ENCODE measurements at places on chromosomes 6 and 20. TPM values are rescaled to one million over a fixed set of nuclear protein-coding genes. Genes with fewer than 3 reads are reported as not detected.

- DNase-seq = no peak
These were observed 10.1 kb downstream of the PIM1 start for GRCh38 chr6:37180075-37180474.

KAT14 gene
- total RNA-seq = 13.6 TPM

- no peak for DNase-seq
These were observed 56.5 kb downstream of the DLL1 start for GRCh38 chr6:170234419-170234818.

- DNase-seq = no peak
These were observed 15.4 kb downstream of the FOXC1 start for GRCh38 chr6:1624851-1625781.

PRPH2 gene
- not detected for total RNA-seq

GRCh38 chr20:38725148-38725901 lies 1.0 kb downstream of the SLC32A1 start:
- no peak for DNase-seq

DNA sequence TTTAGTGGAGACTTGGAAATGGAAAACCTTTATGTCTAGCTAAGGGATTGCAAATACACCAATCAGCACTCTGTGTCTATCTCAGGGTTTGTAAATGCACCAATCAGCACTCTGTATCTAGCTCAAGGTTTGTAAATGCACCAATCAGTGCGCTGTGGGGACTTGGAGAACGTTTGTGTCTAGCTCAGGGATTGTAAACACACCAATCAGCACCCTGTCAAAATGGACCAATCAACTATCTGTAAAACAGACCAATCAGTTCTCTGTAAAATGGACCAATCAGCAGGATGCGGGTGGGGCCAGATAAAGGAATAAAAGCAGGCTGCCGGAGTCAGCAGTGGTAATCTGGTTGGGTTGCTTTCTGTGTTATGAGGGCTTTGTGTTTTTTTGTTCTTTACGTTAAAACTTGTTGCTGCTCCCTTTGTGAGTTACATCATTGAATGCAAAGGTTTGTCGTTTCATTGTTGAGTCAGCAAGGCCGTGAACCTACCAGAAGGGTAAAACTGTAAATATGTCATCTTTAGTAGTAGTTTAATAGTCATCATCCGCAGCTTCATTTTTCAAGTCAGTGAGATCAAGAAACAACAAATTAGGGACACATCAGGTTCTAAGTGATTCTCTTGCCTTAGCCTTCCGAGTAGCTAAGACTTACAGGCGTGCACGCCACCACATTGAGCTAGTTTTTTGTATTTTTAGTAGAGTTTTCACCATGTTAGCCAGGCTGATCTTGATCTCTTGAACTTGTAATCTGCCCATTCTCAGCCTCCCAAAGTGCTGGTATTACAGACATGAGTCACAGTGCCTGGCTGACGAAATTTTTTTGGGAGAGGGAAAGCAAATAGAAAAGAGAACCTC lies 22.7 kb upstream of the NUP153 start:
- no peak for DNase-seq

RNF217 gene
- not detected for total RNA-seq

OLIG3 gene
- total RNA-seq = 0.94 TPM

PET117 gene
- total RNA-seq = 11.4 TPM

GRCh38 chr6:137731960-137732616 lies 135.0 kb upstream of the TNFAIP3 start:
- no peak for DNase-seq

OPRL1 gene
- 0.99 TPM for total RNA-seq

ACTL10 gene
- 3.9 TPM for total RNA-seq

DNA sequence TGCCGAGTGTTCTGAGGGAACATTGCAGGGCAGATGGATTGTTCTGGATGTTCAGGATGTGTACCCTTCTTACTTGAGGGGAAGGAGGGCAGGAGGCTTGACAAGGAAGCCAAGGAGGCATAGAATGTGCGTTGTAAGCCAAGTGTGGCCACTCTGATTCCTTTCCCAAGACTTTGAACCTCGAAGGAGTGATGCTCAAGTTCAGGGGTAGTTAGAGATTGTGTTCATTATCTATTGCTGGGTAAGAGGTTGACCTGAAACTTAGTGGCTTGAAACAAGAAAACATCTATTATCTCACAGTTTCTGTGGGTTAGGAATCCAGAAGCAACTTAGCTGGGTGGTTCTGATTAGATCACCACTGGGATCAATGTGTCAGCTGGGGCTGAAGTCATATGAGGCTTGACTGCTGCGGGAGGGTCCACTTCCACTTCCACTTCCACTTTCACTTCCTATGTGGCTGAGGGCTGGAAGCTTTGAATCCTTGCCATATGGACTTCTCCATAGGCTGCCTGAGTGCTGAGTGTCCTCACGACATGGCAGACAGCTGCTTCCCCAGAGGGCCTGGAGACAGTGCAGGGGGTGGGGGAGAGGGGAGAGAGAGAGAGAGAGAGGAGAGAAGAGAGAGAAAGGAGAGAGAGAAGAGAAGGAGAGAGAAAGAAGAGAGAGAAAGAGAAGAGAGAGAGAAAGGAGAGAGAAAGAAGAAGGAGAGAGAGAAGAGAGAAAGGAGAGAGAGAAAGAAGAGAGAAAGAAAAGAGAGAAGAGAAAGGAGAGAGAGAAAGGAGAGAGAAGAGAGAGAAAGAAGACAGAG lies 6.9 kb upstream of the CD40 start:
- DNase-seq = no peak

DNA sequence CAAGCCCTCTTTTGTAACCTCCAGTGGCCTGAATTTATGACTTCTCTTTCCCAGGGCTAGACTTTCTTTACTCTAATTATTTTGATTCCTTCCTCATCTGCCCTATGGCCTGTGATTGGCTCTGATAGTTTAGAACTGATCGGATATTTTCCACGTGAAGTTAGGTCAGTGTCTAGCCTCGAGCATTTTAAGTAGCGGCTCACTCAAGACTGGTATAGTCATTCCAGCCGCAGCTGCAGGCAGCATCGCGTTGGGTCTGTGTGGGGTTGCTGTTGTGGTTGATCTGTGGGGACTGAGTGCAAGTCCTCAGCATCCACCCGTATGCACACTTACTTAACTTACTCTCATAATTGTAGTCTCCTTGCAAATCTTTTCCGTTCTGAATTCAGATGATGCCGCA lies 105.7 kb downstream of the SMOC2 start:
- no peak for DNase-seq

DNA sequence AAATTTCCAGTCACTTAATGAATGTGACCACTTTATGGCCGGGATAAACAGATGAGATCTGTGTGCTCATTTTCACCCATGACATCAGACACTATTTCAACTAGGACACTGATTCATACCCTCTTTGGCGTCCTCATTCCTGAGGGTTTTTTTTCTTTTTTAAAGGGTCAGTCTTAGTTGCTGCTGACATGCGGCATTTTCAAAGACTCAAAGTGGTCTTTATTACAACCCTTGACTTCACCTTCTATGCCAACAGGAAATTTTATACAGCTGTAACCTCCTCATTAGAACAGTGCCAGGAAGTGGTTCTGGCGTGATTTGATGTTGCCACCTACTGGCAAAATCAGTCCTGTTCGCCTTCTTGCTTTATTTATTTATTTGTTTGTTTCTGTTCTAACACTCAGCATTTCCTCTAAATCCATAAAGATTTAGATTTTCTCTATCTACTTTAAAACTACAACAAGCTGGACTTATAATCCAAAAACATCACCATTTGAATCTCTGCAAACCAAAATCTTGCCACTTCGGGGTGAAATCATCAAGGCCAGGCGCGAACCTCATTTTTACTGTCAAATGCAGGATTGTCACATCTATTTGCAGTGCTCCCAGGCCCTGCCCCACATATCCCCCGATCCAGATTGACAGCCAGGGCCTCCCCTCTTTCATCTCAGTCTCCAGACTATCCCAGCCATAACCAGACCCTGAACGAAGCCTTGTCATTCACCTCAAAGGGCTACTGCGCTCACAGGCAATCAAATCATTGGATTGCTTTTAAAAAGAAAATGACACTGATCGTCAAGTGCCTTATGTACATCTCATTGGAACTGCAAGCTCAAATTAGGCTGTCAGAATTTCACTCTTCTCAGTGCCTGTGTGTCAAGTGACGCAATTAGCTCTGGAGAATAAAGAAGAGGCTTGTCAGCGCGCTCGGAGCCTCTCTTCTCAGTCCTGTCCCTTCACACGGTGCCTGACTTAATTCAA lies 77.5 kb downstream of the C6orf118 start:
- DNase-seq = no peak

HLA-C gene
- 1,097 TPM for total RNA-seq

DNA sequence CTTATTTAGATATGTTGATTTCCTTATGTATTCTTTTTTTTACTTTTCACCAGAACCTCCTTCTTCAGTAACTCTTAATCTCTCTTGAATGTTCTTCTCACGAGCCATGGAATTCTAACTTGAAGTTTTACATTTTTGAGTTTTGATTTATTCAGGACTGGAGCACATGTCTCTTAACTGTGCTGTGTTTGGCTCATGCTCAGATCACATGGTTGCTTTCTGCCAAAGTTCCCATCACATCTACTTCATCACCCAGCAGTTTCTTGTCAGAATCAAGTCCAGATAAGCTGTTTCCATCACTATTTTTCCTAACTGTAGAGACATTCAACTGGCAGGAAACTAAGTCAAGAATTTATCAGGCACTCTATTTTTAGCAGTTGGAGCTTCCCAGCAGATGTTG lies 31.7 kb downstream of the SLC35A1 start:
- DNase-seq = no peak

DNA sequence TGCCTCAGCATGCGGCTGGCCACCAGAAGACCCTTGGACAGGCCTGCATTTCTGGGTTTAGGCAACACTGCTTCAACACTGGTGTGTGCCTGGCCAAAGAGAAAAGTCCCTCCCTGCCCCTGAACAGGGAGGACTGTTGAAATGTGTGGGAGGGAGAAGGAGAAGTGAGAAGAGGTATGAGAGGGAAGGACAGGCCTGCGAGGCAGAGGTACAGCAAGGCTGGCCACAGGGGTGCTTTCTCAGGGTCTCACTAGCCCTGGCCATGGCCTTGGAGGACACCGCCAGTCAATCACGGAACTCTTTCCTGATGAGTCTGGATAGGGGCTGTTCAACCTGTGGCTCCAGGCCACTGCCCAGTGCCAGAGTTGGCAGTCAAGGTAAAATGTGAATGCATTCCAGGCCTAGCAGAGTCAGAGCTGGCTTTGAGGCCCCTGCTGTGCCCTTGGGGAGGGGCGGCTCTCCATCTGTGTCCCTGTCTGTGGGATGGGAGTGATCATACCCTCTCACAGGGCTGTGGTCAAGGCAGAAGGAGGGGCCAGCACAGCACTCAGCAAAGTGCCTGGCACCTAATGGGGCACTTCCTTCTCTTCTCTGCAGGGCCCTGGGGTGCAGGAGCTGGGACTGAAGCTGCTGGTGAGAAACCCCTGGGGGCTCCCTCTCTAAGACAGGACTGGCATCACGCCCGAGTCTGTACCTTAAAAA lies 43.2 kb upstream of the CDH22 start:
- no peak for DNase-seq

- DNase-seq = peak; percentile 79
These were observed 56.4 kb upstream of the DUSP22 start for GRCh38 chr6:235763-236360.

PAK1IP1 gene
- total RNA-seq = 22.8 TPM

- DNase-seq = peak; percentile 77
These were observed 154.3 kb downstream of the VEGFA start for GRCh38 chr6:43924222-43924702.

MEP1A gene
- not detected for total RNA-seq

DNA sequence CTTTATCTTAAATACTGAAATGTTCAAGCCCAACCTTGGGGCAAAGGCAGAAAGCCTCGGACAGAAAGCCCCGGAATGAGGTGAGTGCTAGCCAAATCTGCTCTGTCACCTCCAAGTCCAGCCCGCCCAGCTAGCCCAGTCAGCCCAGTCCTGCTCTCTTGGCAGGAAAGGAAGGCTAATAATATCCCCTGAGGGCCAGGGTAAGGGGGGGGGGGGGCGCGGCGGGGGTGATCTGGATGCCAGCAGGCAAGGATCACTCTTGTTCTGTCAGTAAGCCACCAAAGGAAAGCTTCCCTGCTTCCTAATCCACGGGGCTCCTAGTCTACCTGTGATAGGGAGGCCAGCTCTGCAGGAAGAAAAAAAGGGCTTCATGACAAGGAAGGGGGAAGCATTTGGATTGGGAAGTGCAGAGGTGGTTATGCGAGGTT lies 1.1 kb downstream of the NDRG3 start:
- DNase-seq = no peak

GRCh38 chr6:153084393-153084792 lies 46.7 kb downstream of the RGS17 start:
- no peak for DNase-seq

- DNase-seq = peak; percentile 43
These were observed 29.4 kb downstream of the NCOA5 start for GRCh38 chr20:46060301-46060881.

DNMT3B gene
- total RNA-seq = 3.3 TPM

DNA sequence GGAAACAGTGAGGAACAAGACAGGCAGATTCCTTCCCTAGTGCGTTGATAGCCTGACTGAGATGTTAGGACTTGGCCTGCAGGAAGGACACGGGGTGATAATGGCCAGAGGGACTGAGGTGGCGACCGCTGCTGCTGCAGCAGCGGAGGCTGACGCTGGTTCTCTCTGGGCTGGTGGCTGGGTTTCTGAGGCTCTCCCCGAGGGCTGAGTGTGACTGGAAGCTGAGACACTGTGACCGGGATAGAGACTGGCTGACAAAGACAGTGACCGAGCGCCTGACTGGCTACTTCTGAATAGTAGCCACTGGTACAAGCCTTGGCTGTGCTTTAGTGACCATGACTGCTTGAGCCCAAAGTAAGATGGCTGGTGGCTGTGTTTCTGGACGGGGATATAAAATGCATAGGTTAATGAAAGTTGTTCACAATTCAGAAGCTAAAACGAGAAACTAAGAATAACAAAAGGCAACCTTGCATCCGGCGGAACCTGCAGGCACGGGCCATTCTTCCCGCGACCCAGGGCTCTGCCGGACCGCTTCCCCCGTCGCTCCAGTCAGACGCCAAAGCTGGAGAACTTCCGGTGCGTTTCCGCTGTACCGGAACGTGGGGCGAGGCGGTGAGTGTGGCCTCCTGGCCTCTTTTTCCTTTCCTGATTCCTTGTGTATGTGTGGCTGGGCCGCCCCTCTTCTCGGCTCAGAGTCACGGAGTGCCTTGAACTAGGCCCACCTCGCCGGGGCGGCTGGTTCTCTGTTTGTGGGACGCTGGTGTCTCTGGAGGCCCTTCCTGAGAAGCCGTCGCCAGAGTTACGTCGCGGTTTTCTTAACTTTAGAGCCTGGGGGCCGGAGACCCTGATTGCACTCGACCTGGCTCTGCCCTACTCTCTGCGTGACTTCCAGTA lies at the start of gene AAR2:
TSS of gene AAR2 (plus strand) at position 587 of the 894 bp plus-strand sequence. CDS start 3,391 bp downstream, outside the sequence.
- DNase-seq = peak; percentile 87

DNA sequence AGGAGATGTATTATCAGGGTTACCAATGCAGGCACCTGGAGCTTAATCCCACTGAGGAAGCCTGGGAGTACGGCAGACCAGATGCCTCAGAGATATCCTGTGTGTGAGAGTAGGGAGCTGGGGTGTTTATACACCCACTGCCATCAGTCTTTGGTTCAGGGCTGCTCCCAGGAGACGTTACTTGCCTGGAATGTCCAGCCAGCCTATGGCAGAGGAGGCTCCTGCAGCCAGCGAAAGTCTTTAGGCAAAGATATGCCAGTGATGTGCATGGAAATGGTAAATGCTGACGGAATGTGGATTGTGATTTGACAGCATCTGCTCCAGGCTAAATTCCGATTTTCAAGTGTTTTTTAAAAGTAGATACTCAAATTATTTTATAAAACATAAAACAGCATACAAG lies 282.0 kb downstream of the BTBD3 start:
- no peak for DNase-seq

Measured in activated CD8-positive, alpha-beta memory T cell treated with anti-CD3 and anti-CD28 coated beads, Interleukin-2, amount 10 ng/mL, durations not matched to agents 7 days and 5 days (primary cell).